A673 (cell line): ENCODE measurements at places on chromosomes 6 and 20. TPM values are rescaled to one million over a fixed set of nuclear protein-coding genes. Genes with fewer than 3 reads are reported as not detected.

The DYNLT2 gene
- 2.4 TPM in 2 replicates for total RNA-seq

The OXT gene
- not detected in 2 replicates for total RNA-seq

- H3K4me1 ChIP-seq = no peaks in the 10 kb centered on the region
These were observed 78.9 kb downstream of the GINS1 start for GRCh38 chr20:25486377-25486776.

- H3K27ac ChIP-seq = no peak overlapping the region
- no peak overlapping the region for H3K4me3 ChIP-seq
- H3K36me3 ChIP-seq = no peaks in the 10 kb centered on the region
- H3K4me1 ChIP-seq = peaks cover 8% of the 10 kb centered on the region
- no peaks in the 10 kb centered on the region for H3K27me3 ChIP-seq
These were observed 214.8 kb upstream of the RREB1 start for GRCh38 chr6:6892744-6893583.

- H3K4me1 ChIP-seq = peaks cover 22% of the 10 kb centered on the region
- H3K27ac ChIP-seq = no peak overlapping the region
- peak; percentile 96 for DNase-seq
- H3K4me3 ChIP-seq = no peak overlapping the region
- H3K36me3 ChIP-seq = no peaks in the 10 kb centered on the region
- H3K27me3 ChIP-seq = peaks cover 26% of the 10 kb centered on the region
These were observed 860.1 kb downstream of the TFAP2A start for GRCh38 chr6:9554806-9555205.

DNA sequence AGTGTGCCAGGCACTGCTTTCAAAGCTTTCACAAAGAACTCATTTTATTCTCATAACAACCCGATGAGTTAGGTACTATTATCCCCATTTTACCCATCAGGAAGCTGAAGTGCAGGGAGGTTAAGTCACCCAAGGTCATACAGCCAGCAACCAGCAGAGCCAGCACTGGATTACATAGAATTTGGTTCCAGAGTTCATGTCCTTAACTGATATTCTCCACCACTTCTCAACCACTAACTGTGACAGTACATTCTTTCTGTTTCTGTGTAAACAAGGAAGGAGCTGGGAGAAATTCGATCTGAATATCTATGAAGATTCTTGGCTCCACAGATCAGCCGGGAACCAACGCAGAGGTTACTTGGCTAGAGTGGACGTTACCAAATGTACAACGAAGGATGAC lies 98.0 kb downstream of the KIF16B start:
- H3K27ac ChIP-seq = no peak overlapping the region
- H3K36me3 ChIP-seq = no peaks in the 10 kb centered on the region
- H3K4me1 ChIP-seq = no peaks in the 10 kb centered on the region
- DNase-seq = no peak
- H3K27me3 ChIP-seq = no peaks in the 10 kb centered on the region
